CD8-positive, alpha-beta memory T cell (primary cell): ENCODE measurements at places on chromosomes 12 and 14.

DNA sequence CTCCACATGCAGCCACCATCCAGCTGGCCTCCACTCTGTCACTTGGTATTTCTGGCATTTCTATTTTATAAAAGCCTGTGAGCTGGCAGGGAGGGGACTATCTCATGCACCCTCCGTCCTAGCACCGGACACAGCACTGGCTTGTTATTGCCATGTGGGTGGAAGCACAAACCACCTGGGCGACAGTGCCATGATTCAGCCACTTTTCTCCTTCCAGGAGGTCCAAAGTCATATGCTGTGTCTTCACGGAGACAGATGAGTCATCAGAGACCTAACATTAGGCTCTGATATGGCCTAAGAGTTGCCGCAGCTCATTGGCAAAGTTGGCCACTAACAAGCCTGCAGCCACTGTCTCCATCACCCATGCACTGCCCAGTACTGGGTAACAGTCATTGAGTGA, 1123.0 kb downstream of the VRK1 start:
- no peak for DNase-seq

DNA sequence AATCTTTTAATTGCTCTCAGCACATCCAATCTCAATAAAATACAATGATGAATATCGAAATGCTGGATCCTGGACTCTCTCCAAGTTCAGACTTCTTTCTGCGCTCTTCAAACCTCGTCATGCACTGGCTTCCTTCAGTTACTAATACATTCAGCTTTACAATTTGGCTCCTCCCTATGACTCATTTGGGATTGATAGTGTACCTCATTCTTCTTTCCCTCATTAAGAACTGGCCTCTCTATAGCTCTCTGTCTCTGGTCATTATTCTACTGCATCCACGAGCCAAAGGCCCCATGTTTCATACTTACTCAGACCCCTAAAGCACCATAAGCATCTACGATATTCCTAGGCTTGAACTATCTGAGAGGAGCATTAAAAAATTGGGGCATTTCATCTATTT, 4.9 kb downstream of the TSPAN8 start:
- DNase-seq = no peak

- no peak for DNase-seq
These were observed 50.4 kb downstream of the KCNK10 start for GRCh38 chr14:88272390-88273269.

DNA sequence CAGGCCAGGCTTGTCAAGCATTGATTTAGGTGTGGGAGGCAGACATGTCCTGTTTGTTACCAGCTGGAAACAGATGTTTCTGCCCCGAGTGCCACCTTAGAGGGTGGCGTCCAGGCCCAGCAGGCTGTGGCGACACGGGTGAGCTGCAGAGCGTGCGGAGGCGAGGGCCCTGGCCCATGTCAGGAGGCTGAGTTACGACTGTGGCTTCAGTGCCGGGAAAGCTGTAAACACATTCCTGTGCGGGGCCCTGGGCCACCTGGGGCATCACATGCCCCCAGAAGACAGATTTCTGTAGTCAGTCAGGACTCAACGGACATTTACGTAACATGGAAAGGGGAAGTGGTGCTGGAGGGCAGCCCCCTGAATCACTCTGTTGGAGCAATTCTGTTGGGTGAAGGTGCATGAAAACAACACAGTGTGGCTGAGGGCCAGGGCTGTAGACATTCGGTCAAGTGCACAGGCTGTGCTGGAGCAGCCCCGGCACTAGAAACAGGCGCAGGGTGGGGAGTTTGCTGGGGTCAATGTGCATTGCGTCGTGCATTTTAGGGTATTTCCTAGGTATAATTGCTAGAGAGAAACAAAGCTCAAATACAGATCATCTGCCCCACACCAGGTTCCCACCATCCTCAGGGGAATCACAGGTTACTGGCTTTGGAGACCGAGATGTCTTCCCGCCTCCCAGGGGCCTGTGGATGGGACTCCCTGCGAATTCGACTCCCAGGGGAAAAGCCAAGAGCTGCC, 291.8 kb downstream of the TMEM121 start:
- DNase-seq = no peak

DNA sequence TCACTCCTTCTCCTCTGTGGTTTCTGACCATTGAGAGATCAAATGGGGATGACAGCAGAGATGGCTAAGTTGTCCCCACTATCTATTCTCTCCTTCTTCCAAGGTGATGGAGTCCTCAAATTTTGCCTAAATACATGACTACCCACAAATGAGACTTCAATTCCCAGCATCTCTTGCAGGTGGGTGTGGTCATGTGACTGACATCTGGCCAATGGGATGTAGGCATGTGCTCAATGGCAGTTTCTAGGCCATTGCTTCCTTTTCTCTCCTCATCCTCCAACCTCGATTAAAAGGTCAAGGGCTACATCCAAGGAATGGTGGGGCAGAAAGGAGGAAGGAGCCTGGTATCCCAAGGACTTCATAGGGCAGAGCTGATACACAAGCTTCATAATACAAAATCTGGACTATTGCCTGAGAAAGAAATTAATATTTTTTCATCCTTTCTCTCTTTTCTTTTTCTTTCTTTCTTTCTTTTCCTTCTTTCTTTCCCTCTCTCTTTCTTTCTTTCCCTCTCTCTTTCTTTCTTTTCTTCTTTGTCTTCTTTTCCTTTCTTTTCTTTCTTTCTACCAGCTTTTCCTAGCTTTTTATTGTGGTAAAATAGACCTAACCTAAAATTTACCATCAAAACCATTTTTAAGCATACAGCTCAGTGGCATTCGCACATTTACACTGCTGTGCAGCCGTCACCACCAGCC, 100.9 kb upstream of the PRB2 start:
- DNase-seq = no peak

GRCh38 chr12:27534765-27535161, 10.8 kb downstream of the PPFIBP1 start:
- DNase-seq = no peak

DNA sequence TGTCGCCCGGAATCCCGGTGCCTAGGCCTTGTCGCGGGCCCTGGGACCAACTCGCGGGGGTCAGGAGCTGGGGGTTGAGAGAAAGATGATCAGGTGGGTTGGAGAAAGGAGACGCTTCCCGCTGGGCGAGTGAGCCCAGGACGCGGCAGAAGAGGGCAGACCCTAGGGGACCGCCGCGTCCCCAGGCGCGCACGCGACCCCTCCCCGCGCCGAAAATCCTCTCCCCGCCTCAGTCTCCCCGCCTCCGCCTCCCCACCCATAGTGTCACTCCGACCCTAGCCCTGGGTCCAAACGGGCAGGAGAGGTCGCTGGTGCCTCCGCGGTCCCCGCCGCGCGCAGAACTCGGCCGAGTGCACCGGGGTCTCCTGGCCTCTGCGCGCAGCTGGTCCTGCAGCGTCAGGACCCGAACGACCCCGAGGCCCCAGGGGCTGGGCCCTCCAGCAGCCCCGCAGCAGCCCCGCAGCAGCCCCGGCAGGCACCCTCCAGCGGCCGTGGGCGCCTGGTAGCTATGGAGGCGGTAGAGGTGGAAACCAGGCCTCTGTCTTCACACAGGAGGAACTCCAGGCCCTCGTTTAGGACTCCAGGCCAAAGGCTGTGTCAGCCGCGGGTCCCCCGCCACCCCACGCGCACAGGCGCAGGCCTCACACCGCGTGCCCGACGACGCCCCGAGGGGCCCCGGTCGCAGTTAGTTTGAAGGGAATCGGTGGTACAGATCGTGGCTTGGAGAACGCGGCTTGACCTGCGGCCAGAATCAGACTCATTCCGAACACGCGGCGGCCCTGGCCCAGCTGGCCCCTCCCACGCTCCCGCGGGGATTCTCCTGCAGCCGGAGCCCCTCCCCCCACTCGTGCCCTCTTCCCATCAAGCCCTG, 60.1 kb upstream of the EIF5 start:
- no peak for DNase-seq

DNA sequence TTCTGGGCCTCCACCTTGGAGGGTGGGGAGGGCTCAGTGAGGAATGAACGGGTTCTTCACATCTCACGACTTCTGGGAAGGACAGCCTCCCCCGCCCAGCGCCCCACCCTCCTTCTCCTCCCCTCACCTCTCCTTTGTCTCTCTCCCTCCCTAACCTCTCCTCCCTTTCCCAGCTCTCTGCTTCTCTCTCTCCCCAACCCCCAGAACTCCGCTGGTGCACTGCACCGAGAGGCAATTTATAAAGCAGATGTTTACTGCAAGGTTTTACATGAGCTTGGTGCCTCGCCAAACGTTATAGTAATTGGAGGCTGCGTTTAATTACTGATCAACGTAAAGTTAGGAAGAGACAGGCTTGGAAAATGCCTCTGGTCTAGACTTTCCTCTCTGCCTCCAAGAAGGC, 42.9 kb upstream of the FAM222A start:
- DNase-seq = no peak

DNA sequence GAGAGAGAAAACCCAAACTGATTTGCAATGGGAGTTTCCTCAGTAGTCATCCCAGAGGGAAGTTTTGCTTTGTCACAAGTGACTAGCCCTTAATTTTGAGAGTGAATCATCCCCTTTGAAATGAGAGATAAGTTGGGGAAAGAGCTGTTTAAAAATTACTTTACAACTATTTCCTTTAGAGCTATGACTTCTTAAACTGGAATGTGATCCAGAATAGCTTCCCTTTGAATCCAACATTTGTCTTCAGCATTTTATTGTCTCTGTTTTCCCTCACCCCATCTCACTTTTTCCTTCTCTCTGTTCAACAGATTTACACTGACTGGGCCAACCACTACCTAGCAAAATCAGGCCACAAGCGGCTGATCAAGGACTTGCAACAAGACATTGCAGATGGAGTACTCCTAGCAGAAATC, 109.3 kb downstream of the NAV3 start:
- DNase-seq = no peak

- DNase-seq = no peak
These were observed 2.8 kb upstream of the CLEC9A start for GRCh38 chr12:10027721-10028120.

DNA sequence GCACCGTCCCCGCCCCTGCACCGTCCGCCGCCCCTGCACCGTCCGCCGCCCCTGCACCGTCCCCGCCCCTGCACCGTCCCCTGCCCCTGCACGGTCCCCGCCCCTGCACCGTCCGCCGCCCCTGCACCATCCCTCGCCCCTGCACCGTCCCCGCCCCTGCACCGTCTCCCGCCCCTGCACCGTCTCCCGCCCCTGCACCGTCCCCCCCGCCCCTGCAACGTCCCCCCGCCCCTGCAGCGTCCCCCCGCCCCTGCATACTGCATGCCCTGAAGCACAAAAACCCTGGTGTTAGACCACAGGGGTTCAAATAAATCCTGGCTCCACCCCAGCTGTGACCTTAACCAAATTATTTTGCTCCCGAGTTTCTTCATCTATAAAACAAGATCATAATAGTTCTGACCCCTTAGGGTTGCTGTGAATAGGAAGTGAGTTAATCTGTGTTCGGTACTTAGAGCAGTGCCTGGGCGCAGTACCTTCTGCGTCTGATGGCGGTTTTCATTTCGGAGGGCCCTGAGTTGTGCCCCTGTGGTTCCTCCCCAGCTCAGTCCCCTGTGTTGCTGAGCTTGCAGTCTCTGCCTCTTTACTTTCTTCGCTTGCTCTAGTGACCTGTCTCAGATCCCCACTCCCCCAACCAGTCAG, 38.1 kb downstream of the ESRRB start:
- no peak for DNase-seq

DNA sequence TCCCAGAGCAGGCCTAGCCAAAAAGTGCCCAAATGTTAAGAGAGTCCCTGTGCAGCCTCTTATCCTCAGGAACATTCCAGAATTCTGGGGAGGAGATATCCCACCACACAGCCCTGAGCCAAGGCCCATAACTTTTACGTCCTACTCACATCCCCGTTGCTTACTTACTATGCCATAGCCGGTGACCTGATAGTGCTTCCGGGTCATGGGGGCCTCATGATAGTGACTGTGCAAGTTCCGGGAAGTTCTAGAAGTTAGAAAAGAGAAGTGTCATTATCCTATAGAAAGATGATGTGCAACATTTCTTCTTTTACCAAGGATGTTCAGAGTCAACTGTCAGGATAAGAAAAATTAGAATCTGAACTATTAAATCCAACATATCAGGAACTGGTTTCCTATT, 15.6 kb upstream of the NGB start:
- DNase-seq = no peak

DNA sequence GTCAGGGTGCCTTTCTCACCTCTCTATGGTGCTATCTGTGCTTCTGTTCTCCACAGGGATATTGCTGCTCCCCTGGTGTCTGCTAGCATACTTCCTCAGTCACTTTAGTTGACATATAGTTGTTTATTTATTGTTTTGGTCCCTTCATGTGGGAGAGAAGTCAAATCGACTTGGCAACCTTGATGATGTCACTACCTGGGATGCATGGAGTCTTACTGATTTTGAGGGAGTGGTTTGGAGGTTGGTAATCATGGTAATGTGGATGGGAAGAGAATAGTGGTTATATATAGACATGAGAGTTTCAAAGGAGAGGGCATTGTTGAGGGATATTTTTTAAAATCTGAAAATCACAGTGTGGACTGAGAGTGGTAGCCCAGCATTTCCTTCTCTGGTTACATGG, 73.6 kb upstream of the FBXO33 start:
- no peak for DNase-seq

DNA sequence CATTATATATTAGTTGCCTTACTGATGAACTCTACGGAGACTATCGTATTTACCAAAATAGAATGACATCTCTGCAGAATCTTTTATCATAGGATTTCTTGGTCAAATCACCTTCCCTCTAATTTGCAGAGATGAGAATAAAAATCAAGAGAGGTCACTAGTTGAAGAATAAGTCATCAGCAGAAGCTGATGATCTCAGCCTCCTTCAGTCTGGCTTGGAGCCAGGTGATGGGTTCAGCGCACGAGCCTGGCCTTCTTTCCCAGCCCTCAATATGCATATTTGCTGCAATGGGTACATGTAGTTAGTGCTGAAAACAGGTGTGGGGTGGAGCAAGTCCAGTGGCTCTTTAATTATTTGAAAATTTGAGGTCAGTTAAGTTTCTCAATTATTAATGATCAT, 19.2 kb upstream of the EMP1 start:
- no peak for DNase-seq

GRCh38 chr12:6052940-6053329, 71.5 kb downstream of the VWF start:
- no peak for DNase-seq

DNA sequence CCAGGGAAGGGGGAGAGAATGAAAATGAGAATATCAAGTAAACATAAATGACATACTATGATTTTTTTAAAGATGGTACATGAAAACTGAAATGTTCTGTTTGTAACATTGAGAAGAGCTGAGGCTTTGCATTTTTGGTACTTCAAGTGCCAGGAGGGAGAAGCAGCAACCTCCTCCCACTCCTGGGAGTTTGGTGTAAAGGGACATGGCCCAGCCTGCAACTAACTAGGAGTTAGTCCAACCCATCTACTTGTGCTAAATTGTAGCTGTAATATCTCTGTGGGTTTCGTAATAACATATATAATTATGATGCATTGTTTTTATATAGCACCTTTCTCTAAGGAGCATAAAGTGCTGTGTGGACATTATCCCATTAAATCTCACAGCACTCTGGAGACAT, 517.5 kb downstream of the NELL2 start:
- DNase-seq = no peak

- no peak for DNase-seq
These were observed 2.7 kb downstream of the TMEM119 start for GRCh38 chr12:108594960-108595710.

- DNase-seq = no peak
These were observed 6.7 kb upstream of the BATF start for GRCh38 chr14:75515629-75515996.
